ENCODE measurements at places on chromosomes 1 and 21. TPM values are rescaled to one million over a fixed set of nuclear protein-coding genes. Genes with fewer than 3 reads are reported as not detected.

DNA sequence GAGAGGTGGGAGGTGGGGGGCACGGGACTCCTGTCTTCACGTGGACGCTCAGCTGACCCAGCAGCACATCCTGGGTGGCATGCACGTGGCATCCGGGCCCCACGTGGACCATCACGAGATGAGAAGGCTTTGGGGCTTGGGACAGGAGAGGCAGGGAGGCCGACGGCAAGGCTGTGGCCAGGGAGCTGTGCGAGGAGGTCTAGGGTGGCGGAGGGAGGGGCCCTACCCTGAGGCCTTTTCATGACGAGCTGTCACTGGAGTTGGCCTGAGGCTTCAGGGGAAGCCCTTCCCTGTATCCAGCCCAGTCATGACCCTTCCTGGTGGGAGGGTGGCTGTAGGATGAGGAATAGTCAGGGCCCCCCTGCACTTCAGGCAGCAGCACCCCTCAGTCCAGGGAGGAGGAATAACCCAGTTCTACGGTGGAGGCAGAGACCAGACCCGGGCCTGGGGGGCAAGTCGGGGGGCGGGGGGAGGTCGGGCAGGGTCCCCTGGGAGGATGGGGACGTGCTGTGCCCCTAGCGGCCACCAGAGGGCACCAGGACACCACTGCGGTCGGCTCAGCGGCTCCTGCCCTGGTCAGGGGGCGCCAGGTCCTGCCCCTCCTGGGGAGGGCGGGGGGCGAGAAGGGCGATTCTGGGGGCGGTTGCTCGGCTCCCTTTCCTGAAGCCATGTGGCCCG, 2.0 kb upstream of the PERM1 start:
- no peak for DNase-seq

DNA sequence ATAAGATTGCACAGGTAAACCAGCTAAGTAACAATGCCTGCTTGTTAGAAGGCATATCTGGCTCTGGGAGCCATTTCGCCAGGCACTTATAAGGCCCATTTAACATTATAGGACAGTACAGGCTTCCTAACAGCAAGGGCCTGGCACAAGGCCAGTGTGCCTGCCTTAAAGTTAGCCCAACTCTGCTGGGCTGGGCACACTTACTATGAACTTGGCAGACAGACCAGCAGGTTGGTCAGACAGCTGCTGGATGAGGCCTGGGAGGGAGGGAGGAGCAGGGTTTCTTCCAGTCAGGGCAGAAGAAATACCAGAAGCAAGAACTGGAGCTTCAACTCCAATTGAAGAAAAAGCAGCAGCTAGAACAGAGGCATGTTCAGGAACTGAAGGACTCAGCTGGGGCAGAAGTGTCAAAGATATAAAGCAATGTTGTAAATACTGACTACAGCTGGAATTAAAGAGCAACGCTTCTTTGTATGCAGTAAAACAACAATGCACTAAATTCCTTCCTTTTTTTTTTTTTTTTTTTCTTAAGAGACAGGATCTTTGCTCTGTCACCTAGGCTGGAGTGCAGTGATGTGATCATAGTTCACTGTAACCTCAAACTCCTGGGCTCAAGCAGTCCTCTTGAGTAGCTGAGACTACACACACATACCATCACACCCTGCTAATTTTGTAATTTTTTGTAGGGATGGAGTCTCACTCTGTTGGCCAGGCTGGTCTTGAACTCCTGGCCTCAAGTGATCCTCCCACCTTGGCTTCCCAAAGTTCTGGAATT, 4.9 kb downstream of the CACHD1 start:
- DNase-seq: peak; percentile 79

- no peak for DNase-seq
Observed at GRCh38 chr1:178232108-178232507, 138.2 kb downstream of the RASAL2 start.

- peak; percentile 43 for DNase-seq
Observed at GRCh38 chr1:19582318-19582717, 61.8 kb upstream of the NBL1 start.

GRCh38 chr21:44870748-44871495, 2.6 kb downstream of the PTTG1IP start:
- peak; percentile 51 for DNase-seq

The GUCA2B gene
- total RNA-seq: not detected

DNA sequence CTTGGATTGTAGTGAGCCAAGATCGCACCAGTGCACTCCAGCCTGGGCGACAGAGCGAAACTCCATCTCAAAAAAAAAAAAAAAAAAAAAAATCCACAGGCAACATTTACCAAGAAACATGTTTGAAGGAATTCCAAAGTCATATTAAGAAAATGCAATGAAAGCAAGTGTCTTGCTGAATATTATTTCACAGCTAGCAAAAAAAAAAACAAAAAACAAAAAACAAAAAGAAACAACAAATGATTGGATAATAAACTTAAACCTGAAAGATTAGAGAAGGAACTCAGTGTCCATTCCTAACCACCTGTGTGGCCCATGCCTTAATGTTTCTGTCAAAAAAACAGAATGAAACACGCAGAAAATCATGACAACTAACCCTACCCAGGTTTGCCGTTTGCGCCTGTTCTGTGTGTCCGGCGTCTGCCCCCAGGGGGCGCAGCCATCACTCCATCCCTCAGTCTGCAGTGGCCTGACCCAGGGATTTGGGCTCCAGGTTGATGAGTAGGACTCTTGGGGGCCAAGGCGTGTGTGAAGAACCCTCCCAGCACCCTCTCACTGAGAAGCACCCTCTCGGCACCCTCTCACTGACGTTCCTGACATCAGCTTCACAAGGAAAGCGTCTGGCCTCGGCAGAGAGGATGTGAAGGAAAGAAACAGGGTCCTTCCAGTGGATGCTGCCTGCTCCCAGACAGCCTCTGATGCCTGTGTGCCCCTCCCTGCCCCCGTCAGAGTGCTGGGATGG, 19.2 kb upstream of the PTTG1IP start:
- DNase-seq: no peak

The LRRC3 gene
- 0.37 TPM for total RNA-seq

DNA sequence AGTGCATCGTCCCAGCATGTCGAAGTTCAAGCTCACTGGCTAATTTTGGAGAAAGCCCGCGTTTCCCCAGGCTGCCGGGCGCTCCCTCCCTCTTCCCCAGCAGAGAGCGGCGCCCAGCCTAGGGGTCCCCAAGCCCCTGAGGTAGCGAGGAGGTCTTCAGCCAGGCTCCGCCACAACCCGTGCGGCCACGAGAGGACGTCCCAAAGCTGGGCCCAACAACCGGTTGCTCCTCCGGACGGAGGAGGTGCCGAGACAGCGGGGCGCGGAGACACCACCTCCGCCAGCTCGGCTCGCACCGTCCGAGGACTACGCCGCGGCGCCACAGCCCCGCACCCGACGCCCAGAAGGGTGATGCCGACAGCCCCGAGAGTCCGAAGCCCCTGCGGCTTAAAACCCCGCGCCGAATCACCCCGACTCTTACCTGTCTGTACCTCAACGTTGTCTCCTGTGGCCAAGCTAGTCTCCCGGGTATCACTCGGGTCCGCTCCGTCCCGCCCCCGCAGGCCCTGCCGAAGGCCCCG, at the start of gene DENND2C:
Gene DENND2C (minus strand): TSS at position 488 of the 521 bp plus-strand sequence. CDS start 44,065 bp downstream, outside the sequence.
- DNase-seq: no peak

The HES4 gene
- 17.7 TPM for total RNA-seq

The KDF1 gene
- not detected for total RNA-seq

DNA sequence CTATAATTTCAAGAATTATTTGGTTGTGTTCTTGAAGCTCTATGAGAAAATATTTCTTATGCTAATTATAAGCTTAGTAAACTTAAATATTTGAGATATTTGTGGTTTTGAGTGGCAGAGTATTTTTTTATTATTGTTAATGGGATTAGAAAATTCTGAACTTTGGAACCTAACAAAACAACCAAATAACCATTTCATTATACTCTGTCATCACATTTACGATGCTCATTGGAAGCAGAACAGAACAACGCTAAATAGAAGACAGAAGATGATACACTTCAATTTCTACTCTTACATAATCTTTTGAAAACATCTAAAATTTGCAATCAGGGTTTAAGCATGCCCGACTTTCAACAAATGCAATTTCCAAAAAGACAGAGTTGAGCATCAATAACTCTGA, 270.2 kb downstream of the PTPRC start:
- DNase-seq: no peak

The S100A8 gene
- not detected for total RNA-seq

The C1orf53 gene
- 8.6 TPM for total RNA-seq

The GRIK3 gene
- total RNA-seq: not detected

- DNase-seq: peak; percentile 66
Observed at GRCh38 chr1:217482356-217483102, 148.4 kb downstream of the GPATCH2 start.

DNA sequence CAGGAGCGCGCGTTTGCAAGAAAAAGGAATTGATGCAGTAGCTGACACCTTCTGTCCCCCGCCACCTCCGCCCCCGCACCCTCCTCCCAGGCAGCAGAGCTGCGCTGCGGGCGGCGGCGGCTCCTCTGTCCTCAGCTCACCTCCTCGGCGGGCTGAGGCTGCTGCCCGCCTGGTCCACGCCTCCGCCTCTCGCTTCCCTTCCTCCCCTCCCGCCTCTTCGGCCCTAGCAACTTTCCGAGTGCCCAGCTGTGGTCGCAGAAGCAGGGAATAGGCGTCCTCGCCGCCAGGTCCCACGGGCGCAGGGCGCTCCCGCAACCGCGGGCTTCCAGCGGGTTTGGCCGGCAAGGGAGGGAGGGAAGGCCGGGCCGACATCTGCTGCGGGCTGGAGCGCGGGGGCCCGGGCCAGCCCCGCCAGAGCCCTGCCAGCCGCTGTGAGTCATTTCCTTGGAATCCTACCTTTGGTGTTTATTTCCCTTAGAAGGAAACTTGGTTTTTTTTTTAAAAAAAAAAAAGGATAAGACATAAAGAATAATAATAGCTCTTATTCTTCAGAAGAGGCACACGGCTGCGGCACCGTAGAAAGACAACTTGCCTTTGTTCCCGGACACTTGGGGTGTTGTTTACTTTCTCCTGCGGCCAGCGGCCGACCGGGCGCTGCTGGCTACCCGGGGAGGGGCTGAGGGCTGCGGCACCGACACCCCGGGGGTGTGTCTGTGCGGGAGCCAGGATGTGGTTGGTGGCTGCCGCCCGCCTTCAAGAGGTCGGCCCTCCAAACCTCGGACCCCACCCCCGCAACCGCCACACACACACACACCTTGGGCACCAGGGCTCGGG, 1.1 kb downstream of the SERTAD4 start:
- peak; percentile 69 for DNase-seq

- DNase-seq: no peak
Observed at GRCh38 chr1:207670997-207671396, 26.1 kb downstream of the CR1L start.

- no peak for DNase-seq
Observed at GRCh38 chr1:234928642-234929041, 200.0 kb downstream of the TOMM20 start.

The FAM78B gene
- total RNA-seq: 0.72 TPM

The FLG2 gene
- total RNA-seq: not detected

DNA sequence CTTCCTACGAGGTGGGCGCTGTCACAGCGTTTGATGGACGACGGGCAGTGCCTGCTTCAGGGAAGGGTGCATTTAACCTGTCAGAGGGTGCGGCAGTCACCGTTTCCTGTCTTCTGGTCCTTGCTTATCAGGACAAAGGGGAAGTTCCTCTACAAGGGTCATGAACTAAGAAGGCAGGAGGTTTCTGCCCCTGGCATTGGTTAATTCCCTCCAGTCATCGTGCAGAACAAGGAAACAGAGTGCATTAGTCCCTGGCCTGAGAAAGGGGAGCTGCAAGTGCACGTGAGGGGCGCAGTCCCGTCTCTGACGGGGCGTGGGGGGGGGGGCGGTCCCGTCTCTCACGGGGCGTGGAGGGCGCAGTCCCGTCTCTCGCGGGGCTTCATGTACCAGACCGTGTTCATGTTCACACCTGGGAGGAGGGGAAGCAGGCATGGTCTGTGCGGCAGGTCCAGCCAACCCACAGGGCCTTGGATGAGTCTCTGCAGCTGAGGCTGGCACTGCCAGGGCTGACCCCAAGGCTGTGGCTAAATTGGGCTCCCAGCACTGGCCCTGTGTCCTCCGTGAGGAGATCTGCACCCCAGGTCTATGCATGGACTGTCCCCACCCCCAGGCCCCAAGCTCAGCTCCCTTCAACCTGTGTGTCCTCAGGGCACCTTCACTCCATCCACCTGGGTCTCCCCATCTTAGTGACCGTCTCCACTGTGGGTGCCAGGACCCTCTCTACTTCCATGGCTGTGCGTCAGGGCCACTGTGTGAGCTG, 89.2 kb upstream of the COL6A1 start:
- DNase-seq: no peak

- DNase-seq: no peak
Observed at GRCh38 chr1:119347858-119348257, 20.7 kb upstream of the HAO2 start.

GRCh38 chr1:228064296-228064695, 18.2 kb upstream of the ARF1 start:
- no peak for DNase-seq

The FAM110D gene
- total RNA-seq: 0.04 TPM

The LRIG2 gene
- 2.5 TPM for total RNA-seq

The FAM151A gene
- total RNA-seq: not detected

DNA sequence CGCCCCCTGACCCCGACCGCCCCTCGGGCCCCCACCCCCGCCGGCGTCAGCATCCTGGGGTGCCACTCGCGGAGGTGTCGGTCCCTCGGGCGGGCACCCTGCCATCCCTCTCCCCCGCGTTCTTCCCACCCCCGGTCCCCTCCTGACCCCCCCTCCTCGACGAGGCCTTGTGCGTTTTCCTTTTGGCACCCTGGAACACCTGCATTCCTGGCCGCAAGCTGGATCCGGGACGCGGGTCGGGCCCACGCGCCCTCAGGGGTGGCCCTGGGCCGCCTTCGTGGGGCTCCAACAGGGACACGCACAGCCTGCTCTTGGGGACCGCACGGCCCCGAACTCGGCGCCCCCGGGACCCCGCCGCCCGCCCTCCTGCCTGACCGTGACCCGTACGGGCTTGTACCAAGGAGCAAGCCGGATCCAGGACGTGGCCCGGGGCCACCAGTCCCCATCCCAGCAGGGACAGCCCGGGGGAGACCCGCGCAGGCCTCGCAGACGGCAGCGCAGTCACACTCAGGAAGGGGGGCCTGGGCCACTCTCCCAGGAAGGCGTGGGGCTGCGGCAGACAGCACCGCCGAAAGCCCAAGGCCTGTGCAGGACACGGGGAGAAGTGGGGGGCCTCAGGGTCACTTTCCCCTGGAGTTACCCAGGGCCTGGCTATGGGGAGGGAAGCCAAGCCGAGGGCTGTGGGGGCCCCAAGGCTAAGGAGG, 579 bp upstream of the SLC19A1 start:
- DNase-seq: no peak

GRCh38 chr1:219236933-219237610, 63.4 kb downstream of the LYPLAL1 start:
- no peak for DNase-seq

- DNase-seq: no peak
Observed at GRCh38 chr21:21148009-21148408, 149.8 kb downstream of the NCAM2 start.

The LCE1B gene
- total RNA-seq: not detected
